Cortex of kidney (tissue), 1 donor: ENCODE measurements at places on chromosomes 1 and 21.

GRCh38 chr1:151294742-151295462 lies 12.8 kb downstream of the ZNF687 start:
- DNase-seq = no peak

DNA sequence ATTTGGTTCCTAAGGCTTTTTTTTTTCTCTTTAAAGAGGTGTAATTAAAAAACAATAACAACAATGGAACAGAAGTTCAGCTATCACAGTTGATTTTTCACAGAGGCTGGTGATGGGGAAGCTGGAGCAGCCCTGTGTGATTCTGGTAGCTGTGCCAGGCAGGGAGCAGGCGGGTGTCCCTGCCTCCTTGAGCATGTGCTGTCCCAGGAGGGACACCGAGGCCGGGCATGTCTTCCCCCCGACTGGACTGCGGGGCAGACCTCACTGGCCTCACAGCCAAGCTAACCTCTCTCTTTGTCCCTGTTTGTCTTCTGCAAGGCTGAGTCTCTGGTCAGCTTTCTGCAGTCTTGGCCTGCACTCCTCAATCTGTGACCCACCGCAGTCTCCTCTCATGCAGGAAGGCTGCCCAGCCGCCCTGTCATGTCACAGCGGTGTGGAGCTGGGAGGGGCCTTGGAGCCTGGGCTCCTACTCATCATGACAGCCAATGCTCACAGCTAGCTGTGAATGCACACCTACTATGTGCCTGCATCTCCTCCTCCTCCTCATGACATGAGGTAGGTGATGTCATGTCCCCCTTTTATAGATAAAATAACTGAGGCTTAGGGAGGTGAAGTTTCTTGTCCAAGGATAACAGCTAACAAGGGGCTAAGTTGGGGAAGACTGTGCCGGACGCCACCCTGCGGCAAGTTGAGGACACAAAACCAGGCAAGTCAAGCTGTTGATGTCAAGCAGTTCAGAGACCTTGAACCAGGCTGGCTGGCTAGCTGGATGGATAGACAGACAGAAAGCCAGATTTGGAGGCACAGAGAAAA lies 10.3 kb upstream of the ACTL8 start:
- DNase-seq = no peak

DNA sequence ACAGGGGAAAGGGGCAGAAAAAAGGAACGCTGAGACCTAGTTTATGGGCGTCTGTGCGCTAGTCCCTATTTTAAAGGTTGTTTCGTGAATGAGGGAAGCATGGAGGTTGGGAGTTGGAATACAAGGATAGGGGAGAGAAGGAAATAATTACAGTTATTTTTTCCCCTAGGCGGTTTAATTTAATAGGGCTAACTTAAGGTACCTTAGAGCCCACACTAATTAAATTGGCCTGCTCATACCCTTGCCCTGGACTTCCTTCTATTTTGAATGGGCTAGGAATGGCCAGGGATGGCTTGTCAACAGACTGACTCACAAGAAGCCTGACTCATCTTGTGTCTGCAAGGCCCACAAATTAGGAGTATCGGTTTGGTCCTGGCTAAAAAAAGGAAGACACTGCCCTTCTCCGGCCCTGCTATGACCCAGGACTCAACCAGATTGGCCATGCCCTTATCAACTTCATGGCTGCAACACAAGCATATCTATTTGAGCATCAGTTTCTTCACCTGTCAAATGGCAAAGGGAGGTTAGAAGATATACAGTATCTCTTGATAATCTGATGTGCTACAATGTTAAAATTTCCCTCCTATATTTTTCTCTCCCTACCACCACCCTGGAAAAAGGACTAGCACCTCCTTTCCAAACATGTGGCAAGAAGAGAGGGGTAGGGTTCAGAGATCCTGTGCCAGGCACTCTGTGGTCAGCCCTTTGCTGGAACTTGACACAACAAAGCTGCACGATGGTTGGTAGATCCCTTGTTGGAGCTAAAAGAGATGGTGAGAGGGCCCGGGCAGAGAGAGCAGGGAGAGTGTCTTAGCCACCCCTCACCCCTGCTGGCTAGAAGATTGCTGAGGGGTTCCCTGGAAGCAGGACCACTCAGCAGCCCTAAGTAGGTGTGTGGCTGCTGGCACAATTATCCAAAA lies 2.2 kb upstream of the SSBP3 start:
- no peak for DNase-seq

DNA sequence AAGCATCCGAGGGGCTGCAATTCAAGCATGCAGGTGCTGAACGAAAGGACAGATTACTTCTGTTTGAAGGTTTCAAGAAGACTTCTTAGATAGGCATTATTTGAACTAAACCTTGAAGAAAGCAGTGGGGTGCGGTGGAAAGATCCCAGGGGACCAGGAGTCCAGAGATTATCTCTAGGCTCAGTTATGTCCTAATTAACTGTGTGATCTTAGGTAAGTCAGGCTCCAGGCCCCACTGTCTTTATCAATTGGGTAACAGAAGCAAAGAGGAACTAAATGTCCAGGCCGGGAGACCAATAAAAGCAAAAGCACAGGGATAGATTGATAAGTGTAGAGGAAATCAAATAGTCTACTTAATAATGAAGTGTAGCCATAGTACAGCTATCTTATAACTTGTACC lies 72.9 kb upstream of the CDC42BPA start:
- no peak for DNase-seq

DNA sequence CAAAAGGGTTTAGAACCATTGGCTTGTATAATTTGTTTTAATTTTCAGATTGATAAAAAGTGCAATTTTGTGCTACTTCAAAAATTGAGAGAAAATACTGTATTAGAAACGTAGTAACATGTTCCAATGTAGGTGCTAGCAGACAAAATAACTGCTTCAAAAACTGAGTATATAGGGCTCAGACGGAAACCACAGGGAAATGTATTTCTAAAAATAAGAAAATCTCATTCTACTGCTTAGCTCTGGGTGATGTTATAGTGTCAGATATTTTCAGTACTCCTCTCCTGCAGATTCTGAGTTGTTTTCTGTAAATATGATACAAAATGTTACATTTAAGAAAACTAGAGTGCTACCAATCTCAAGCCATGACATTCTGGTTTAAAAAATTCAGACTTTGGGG lies 55.4 kb downstream of the KCNK2 start:
- no peak for DNase-seq

DNA sequence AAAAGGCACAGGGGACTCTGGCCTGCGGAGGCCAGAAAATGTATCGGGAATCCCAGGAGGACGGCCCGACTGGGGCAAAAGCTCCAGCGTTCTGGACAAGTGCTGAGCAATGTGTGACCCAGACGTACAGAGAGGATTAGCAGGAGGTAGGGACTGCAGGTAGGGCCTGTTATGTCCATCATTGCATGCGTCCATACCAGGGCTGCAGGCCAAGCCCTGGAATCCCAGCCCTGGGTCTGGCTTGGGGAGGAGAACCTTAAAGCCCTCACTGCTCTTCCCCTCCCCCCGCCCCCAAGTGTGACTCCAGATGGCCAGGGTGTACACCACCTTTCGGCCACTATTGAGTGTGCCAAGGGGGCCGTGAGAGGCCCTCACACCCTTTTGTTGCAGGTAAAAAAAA lies 2.0 kb downstream of the RNF207 start:
- no peak for DNase-seq

DNA sequence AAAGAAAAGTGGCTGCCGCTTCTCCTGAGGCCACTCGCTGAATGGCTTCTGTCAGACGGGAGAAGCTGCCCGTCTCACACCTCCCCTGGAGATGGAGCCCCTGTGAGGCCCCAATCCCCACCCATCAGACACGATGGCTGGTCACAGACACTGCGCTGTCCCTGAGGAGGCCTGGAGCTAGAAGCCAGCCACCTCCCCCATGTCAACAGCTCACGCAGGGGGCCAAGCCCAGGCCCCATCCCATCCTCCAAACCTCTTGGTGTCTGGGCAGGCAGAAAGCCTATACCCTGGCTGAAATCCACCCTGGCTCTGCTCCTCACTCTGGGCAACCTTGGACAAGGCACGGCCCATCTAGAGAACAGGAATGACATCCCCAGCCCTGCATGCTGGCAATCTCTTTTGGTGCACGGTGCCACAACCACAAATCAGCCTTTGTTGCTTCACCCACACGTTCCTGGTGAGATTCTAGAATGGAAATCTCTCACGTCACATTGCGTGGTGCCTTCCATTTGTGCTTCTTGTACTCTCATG lies 273.9 kb upstream of the VAMP3 start:
- no peak for DNase-seq

DNA sequence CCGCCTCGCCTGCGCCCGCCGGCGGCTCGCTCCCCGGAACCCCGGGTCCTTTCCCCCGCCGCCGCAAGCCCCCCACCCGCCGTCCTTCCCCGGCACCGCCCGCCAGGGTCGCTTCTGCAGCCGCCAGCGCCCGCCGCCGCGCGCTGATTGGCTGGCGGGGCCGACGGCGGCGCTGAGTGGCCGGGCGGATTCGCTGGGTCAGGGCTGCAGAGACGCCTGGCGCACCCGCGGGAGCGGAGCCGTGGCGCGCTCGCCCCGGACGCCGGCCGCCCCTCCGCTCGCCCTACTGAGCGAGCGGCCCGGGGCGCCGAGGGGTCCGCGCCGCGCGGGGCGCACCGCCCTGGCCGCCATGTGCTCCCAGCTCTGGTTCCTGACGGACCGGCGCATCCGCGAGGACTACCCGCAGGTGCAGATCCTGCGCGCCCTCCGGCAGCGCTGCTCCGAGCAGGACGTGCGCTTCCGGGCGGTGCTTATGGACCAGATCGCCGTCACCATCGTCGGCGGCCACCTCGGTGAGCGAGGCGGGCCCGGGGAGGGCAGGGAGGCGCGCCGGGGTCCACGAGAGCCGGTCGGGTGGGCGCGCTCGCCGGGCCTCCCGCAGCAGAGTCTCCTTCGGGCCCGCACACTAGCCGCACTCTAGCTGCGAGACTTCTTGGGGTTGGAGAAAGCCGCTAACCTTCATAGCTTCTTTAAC lies at the start of gene RIMKLA:
RIMKLA (plus strand) TSS at position 207 of the 694 bp plus-strand sequence; CDS start at position 350, 143 bp downstream.
- DNase-seq = no peak

GRCh38 chr21:34072145-34073031 lies 990 bp upstream of the MRPS6 start:
- no peak for DNase-seq

GRCh38 chr21:41571938-41572510 lies 64.1 kb upstream of the TMPRSS2 start:
- no peak for DNase-seq

GRCh38 chr1:94660994-94661393 lies 119.4 kb upstream of the F3 start:
- no peak for DNase-seq

- no peak for DNase-seq
These were observed 1.6 kb upstream of the PFKL start for GRCh38 chr21:44298301-44298700.

- no peak for DNase-seq
These were observed 1.1 kb upstream of the SETDB1 start for GRCh38 chr1:150925080-150925479.

DNA sequence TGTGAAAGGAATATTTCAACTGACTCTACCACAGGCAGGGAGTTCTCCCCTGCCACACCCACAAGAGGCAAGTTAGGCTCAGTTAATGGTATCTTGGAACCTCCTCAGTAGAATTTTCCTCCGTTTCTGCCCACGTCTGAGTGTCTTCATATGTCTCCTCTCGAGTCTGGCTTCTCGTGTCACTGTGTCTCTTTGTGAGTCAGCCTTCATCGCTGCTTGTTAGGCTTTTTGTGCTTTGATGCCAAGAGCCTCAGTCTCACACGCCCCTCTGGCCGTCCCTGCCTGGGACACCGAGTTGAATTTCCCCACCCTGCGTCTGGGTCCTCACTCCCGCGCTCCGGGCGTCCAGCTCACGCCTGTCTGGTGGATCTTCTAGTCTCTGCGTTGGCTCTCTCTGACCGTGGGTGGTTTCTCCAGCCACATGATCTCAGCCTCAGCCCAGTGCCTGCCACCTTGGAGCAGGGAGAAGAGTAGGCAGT lies 125.7 kb upstream of the GADD45A start:
- DNase-seq = no peak
